NCI-H69 (cell line): ENCODE measurements at places on chromosomes 7 and 10.
A peak's percentile ranks its signal among the peaks of the same experiment; 100 is the strongest.

DNA sequence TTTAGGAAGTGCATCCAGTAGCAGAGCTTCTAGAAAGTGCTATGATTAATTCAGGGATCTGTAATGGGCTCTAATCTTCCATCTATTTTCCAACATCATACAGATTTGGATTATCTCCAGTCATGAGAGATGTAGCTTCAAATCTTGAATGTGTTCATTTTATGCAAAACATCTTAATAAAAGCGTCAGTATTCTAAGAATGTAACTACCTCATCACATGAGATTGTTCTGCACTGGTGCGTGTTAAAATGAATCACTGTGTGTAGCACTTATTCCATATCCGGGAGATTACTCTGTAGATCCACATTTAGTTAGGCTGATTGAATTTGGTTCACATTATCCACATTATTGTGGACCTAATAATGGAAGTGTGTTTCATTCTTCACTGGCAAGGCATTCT lies 344.9 kb upstream of the CHRM2 start:
- no peak for DNase-seq

- no peak for DNase-seq
These were observed 204.9 kb downstream of the CCDC3 start for GRCh38 chr10:12796401-12797160.

GRCh38 chr10:43230909-43231522 lies 35.8 kb downstream of the RASGEF1A start:
- DNase-seq, result no peak

- DNase-seq, result peak; percentile 82
These were observed 239.9 kb downstream of the CAMK1D start for GRCh38 chr10:12589291-12589690.

- DNase-seq, result no peak
These were observed 58.3 kb downstream of the AP3M1 start for GRCh38 chr10:74092372-74092771.

DNA sequence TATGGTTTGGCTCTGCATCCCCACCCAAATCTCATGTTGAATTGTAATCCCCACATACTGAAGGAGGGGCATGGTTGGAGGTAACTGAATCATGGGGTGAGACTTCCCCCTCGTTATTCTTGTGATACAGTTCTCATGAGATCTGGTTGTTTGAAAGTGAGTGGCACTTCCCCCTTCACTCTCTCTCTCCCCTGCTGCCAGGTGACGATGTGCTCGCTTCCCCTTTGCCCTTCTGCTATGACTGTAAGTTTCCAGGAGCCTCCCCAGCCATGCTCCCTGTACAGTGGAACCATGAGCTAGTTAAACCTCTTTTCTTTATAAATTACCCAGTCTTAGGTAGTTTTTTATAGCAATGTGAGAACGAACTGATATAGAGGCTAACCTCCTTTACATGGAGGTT lies 16.6 kb downstream of the PLPP4 start:
- no peak for DNase-seq

DNA sequence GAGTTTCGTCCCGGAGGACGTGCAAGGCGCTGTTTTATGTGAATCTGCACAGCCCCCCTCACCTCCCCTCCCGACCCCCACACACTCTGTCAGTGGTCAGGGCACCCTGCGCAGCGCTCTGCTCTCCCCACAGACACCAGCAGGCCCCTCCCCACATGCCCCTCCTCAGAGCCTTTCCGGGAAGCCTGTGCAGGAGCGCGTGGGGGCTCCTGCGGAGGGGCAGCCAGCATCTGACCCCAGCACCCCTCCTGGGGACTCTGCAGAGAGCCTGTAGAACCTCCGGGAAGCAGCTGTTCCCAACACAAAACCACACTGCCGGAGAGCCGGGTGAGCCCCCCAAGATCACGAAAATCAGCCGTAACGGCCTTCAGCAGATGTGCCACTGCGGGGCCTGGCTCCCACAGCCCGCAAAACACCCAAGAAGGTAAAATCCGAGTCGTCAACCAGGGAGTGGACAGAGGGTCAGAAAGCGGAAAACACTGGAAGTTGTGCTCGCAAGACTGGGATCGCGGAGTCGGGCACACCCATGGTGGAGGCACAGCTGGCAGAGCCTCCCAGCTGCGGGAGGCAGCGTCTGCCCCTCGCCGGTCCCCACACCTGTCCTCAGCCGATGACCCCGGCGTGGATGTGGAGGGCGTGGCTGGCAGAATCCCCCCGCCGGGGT lies 53.8 kb upstream of the PDGFA start:
- DNase-seq, result no peak

- peak; percentile 85 for DNase-seq
These were observed 97.3 kb downstream of the CCDC71L start for GRCh38 chr7:106563466-106564150.

GRCh38 chr7:156665101-156665500 lies 24.5 kb downstream of the RNF32 start:
- DNase-seq, result no peak

GRCh38 chr10:129965959-129966358 lies 1.9 kb upstream of the EBF3 start:
- DNase-seq, result no peak

DNA sequence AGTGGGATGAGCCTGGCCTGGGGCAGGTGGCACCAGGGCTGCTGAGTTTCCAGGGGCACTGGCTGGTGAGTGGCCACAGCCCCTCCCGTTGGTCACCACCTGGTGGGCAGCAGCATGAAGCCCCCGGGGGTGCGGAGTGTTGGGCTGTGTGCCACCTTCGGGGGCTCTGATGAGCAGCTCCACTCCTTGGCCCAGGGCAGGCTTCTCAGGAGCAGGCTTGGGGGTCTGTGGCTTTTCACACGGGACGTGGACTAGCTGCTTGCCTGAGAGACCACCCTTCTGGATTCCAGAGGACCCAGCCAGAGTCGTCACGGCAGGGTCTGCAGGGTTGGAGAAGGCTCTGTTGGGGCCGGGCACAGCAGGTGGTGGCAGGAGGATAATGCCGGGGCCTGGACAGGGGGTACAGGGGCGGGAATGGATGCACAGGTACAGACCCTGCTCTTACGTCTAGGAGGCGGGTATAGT lies 193.1 kb downstream of the ADARB2 start:
- DNase-seq, result no peak

GRCh38 chr7:103990991-103991390 lies 1.5 kb upstream of the RELN start:
- peak; percentile 58 for DNase-seq

DNA sequence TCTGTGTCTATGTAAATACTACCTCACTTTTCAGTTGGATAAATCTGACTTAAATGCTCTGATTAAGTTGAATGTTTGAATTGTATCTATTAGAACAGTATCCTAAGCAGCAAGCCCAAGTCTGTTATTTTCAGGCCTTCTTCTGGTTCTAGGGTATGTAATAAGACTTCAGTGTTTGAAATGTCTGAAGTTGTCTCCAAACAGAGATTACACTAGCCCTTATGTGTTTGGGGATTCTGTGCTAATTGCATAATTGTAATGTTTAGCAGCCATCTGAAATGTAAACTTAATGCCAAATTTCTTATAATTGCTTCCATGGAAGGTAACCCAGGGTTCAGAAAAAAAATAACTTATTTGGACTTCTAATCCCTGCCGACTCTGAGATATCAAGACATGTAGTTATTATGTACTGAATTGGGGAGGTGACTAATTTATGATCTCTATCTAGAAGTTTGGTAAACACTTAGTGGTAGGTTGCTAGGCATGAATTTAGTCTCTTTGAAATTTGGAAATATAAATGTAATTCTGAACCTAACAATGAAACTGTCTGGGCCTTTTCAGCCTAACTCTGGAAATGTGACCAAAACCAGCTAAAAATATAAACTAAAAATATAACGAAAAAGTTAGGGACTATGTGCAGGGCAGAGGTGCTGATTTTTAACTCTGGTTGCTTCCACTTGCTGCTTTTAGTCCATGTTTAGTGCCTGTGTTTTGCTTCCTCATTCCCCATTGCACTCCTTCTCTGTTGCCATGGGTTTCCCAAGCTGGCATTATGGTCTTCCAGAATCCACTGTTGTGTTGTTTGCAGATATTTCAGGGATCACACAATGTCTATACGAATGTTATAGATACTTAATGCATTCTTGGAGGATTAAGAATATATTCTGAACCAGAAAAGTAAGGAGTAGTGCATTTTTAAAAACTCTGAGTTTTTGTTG lies 54.8 kb downstream of the MCU start:
- DNase-seq, result peak; percentile 13

- DNase-seq, result peak; percentile 70
These were observed 40.5 kb upstream of the SAMD8 start for GRCh38 chr10:75070961-75071428.

- DNase-seq, result no peak
These were observed 42.1 kb downstream of the AMZ1 start for GRCh38 chr7:2729893-2730716.

DNA sequence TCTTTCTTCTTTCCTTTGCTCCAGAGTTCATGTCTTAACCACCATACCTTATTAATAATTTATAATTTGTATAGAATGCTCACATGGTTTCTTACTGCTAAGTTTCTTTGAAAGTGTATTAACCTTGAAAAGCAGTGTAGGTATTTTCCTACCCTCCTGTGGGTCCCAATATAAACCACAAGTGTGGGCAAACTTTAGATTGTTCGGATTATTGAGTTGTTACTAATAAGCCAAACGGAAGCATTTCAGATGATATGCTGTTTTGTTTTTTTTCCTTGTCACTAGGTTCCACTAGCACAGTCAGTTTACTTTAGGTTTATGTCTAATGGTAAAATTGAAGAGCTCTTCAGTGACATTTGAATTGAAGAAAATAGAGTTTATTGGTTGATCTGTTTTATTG lies 10.2 kb downstream of the SSBP1 start:
- DNase-seq, result no peak

GRCh38 chr10:119343011-119343601 lies 135.7 kb downstream of the GRK5 start:
- no peak for DNase-seq

GRCh38 chr10:71694567-71694968 lies 25.0 kb downstream of the C10orf105 start:
- DNase-seq, result no peak

DNA sequence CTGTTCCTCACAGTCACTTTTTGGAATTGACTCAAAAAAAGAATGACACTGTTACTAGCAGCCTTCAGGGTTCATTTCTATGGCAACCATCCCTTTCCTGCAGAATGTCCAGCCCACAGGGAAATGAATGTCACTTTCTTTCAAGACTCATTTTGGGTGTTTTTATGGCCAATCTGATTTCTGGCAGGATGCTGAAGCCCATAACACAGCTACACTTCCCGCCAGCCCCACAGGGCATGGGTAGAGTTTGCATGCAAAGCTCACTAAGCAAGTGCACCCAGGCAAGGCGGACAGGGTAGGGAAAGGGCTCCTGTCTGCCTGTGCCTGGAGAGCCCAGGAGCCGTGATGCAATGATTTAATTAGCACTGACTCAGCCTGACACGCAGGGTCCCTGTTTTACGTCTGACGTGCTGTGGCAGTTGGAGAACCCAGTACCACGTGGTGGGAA lies 26.1 kb upstream of the GPAM start:
- no peak for DNase-seq

- DNase-seq, result peak; percentile 51
These were observed 151.5 kb downstream of the ANK3 start for GRCh38 chr10:60237977-60238758.

DNA sequence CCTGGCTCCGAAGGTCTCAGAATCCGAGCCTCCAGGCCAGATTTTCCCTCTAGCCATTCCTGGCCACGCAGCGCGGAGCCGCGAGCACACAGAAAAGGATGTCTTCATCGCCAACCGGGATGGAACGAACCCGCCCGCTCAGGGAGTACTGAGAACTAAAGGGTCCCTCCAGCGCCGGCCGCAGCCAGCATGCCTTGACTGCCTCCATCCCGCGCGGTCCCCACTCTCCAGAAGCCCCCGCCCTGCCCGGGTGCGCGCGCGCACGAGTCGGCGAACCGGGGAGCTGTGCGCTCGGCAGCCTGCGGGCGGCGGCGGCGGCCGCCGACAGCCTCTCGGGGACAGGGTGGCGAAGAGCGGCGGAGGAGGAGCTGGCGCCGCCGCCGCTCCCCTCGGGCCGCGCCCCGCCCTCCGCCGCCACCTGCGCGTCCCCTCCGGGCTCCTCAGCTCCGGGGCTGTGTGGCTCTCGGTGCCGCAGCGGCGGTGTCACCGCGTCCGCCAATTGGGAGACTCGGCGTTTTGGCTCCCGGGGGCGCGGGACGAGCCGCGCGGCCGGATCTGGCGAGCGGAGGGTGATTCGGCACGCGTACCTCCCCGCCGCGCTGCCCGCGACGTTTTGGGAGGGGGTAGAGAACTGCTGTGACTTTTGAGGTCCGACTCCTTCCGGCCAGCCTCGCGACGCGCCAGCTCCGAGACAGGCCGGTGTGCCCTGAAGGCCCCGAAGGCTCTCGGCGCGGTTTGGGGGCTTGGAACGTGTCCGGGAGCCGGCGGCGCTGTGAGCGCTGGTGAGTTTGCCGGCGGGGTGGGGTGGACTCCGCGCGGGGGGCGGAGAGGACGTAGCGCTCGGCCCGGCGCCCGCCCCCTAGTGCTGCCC lies 453 bp upstream of the GALNT17 start:
- DNase-seq, result peak; percentile 80
